ENCODE measurements at places on chromosomes 5 and 9.

GRCh38 chr9:111179577-111179976 is 141.3 kb upstream of the LPAR1 start:
- DNase-seq, result no peak

DNA sequence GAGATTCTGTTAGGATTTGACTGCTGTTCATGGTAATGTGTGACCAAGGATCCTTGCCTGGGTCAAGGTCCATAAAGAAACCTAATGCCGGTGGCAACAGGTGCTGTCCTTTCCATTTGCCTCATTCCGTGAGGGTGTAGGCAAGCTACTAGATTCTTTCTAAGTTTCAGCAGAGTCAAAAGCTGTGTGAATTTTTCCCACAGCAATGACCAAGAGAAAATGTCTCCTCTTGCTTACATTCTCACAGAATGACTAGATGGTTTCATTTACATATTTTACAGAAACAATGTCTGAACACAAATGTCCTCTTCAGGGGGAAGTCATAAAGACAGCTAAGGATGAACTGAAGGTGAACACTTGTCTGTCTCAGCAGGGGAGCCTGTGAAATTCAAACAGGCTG is 75.3 kb upstream of the SV2C start:
- DNase-seq, result no peak

GRCh38 chr9:76459694-76460635 is 983 bp downstream of the GCNT1 start:
- no peak for DNase-seq

DNA sequence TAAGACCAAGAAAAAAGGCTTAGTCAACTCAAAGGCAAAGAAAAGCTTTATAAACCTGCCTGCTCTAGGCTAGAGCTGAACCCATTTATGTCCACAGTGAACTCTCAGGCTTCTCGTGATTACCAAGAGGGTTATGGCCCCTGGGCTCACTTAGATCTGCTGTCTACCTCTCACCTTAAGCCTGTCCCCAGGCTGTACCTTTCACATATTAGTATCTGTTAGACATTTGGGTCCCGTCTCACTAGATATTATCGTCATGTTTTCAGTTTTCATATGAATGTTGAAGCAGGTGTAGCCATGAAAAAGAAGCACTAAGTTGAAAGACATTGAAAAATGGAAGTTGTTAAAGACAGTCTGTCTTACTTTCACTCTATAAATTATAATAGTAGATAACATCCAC is 75.2 kb upstream of the COX7C start:
- no peak for DNase-seq

DNA sequence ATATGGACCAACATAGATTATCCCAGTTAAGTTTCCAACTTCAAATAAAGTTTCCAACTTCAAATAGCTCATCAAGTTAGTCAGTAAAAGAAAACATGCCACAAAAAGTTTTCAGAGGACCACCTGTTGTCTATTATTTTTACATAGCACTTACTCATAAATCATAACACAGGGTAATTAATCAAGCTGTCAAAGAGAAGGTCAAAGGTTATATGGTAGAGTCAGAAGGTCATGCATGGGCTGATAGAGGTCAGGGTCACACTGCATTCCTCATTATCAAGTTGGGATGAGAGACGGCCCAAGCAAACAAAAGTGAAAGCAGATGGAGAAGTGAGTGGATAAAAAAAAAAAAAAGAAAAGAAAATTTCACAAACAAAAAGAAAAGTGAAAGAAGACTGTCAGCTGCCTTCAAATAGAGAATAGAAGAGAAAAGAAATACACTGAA is 145.5 kb upstream of the POU5F2 start:
- DNase-seq, result no peak

DNA sequence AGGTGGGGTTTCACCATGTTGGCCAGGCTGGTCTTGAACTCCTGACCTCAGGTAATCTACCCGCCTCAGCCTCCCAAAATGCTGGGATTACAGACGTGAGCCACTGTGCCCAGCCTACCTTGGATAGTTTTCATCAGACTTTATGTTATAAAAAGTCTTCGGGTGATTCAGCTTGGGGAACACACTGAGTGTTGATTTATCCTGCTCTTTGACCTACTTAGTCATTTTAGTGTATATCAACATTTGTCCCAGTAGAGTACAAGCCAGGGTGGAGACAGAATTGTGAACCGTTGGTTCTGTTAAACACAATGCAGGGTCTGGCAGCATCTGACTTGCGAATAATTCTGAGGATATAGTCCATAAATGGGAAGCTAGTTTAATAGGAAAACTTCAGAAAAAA is 39.7 kb downstream of the NFX1 start:
- DNase-seq, result no peak

- DNase-seq, result no peak
Measured at GRCh38 chr9:111094433-111094924, 56.2 kb upstream of the LPAR1 start.

- DNase-seq, result no peak
Measured at GRCh38 chr5:107100121-107100520, 570.6 kb downstream of the EFNA5 start.

DNA sequence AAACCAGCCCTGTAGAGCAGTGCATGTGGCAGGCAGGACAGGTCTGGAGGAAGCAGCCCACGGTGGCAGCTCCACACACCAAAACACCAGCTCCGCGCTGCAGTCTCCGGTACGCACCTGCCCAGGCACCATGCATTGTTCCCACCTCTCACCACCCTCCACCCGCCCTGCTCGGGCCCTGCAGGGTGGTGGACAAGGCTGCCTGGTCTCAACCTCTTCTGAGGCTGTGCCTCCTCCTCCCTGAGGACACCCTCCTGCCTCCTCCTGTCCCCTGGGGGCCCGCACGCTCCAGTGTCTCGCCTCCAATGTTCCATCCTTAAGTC is 96.2 kb downstream of the KCNT1 start:
- no peak for DNase-seq

DNA sequence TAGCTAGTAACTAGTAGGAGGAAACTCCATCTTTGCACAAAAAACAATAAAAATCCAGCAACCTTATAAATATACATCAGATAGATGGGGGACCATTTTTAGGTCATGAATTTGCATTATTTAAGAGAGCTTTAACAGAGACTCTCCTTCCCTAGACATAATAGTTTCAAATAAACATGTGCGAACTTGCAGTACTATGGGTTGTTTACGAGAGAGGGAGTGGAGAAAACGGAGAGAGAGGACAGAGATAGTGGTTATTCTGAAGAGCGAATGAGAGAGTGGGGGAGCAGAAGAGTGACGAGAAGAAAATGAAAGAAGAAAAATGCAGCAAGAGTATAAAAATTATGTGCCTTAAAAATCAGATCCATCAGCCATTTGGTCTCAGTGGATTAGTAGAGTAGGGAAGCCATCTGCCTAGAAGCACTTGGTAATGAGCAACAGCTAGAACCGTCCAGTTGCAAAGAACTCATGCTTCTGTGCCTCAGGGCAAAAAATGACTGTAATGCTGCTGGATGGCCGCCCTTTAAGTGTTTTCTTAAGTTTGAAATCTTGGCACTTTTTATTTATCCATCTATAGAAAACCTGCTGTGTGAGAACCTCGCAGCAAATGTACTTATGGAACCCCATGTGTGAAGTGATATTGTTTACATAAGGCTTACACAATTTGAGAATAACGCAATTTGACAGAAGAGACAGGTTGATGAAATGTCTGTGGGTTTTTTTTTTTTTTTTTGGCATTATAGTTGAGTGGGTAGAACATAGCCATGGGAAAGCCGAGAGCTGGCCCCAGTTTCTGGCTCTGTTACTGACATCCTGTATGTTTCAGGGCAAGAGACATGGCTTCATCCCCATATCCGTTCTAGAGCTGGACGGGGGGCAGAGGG is 95.6 kb upstream of the ZNF608 start:
- DNase-seq, result no peak

DNA sequence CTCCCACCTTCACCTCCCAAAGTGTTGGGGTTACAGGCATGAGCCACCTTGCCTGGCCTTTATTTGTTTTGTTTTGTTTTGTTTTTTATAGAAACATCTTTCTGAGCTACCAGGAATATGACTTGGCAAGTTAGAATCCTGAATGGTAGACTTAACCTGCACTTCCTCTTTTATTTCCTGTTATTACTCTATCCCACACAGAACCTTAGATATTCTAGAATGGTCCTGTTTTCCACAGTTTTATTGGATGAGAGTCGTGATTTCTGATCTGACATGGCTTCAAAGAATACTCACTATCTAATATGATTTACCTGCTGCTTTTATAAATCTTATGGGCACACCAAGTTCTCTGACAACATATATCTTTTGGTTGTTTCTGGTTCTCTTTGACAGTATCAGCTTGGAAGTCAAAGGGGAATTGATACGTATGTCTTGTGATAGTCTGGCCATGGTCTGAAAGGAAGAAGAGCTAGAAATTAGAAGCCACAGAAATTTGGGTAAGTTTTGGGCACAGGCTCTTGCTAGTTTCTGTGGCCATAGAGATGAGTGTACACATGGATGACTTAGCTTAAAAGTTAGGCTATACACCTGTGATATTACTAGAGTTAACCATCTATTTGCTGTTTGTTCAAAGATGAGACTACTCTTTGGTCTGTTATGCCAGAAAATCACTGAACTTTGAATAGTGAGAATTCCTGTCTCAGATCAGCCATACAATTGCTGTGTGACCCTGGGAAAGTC is 4.7 kb upstream of the PANK3 start:
- DNase-seq, result no peak

- no peak for DNase-seq
Measured at GRCh38 chr5:170420806-170421412, 31.7 kb upstream of the KCNMB1 start.

GRCh38 chr5:160774666-160775315 is 77.2 kb downstream of the ATP10B start:
- DNase-seq, result no peak

GRCh38 chr9:111992523-111992922 is 95.9 kb downstream of the UGCG start:
- DNase-seq, result no peak

DNA sequence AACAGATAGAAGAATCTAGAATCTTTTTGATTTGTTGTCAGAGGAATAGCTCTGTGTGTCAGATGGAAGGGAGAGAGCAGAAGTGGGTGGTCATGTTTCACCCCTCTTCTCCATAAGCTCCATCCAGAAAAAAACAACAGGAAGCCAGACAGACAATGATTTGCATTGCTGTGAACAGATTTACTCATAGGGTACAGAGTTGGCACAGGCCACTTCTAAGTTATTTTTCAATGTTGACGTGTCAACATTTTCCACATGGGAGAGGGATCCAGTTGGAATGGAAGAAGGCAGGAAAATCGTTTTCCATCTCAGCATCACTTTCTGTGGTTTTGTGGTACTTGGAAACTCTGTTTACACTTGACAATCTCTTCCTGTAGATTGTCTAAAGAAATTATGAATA is 86.7 kb downstream of the INSYN2B start:
- no peak for DNase-seq

GRCh38 chr5:56377573-56377972 is 144.4 kb upstream of the ANKRD55 start:
- no peak for DNase-seq

- no peak for DNase-seq
Measured at GRCh38 chr5:123124859-123125595, 36.0 kb downstream of the PRDM6 start.

DNA sequence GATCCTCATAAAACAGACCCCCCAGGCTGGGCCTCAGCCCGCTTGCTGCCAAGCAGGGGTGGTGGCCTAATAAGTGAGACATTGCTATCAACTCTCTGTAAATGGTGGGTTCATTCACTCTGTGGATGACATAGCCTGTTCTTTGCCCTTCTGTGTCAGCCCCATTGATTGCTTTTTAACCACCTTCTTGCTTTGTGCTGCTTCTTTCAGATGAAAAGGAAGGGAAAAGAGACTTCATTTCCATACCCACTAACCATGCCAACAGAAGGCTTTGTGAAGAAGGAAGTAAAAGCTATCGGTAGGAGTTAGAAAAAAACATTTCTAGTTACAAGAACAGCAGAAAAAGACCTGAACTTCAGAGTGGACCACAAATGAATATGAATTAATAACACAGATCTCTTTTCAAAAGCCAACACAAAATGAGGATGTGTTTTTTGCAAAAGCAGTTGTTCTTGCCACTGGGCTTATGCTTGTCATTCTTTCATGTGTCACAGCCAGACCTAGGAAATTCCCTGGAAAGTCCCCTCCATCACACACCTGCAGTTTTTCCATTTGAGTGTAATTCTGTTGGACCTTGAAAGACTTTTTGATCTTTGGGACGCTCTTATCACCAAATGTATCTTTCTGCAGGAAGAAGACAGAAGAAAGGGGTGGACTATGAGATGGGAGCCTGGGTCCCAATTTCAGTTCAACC is 507.7 kb downstream of the CCDC171 start:
- no peak for DNase-seq

DNA sequence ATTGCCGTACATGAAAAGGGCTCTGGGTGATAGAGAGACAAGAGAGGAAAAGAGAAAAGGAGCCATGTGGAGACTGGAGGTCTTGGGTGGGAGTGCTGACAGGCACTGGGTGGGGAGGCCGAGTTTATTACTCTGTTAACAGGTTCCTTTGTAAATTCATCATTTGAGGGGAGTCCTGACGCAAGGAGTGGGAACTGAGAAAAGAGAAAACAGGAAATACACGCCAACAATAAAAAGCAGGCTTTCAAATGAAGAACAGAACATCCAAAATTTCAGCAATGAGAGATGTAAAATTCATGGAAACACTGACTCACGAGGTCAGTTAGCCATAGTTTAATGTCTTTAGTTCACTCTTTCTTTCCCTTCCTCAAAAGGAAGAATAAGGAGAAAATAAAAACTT is 342.8 kb downstream of the TMEM167A start:
- no peak for DNase-seq

DNA sequence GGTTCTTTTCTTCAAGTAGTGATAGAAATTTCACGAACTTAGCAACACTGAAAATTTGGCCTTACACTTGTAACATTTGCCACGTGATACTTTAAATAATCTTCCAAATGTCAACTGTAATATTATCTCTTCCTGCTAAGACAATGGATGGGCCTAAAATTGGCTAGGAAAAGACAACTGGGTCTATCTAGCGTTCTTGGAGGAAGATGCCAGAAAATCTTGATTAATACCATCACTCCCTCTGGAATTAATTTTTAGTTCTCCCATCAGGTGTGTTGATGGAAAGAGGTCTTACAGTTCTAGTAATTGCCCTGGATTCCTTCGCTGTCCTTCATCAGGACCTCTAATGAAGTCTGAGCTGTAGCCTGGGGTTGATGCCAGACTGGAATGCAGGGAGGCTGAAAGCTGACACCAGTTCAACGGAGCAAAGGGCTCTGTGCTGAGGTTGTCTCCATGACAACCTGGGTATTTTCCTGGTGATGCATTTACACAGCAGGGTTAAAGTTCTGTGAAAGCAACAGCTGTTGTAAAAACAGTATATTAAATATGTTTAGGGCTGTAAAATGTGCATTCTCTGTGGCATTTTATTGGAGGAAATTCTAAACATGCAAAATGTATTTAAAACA is 92.3 kb downstream of the GAS1 start:
- DNase-seq, result no peak

DNA sequence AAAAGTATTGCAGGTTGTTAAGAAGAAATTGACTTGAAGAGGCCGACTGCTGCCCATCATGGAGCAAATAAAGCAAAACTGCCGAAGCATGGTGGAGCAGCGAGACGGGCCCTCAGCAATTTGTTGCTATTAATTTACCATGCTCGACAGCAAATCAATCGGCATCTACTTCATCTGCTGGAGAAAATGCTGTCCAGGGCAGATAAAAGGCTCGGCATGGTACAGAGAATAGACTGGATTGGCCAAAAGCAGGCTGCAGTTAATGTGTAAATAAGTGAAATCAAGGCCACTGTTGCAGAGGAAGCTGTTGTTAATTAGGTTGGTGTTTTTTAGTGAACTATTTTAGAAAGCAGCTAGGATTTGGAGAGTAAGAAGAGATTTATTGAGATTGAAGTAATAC is 8.3 kb downstream of the TLE4 start:
- no peak for DNase-seq

Data from ascending aorta (tissue), 2 donors.